Umbilical cord (tissue), 2 donors: ENCODE measurements at places on chromosomes 2 and 18.

DNA sequence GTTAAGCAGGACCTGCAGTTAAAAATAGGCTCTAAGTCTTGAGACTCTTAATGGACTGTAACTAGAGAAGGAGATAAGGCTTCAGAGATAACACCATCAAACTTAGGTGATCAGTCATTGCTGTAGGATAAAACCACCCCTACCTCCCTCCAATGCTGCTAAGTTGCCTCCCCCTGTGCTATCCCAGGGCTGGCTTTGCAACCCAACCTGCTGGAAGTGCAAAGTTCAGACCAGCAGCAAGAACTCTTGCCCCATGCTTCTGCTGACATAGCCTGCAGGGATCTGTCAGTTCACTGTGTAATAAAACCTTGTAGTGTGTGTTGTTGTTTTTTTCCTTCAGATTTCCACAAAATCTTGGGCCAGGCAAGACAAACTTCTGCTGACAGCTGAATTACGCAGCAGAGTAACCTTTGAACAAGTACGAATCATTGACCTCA, 57.4 kb upstream of the EPB41L3 start:
- DNase-seq, result peak; percentile 74

- no peak for DNase-seq
Measured at GRCh38 chr2:36871068-36871707, 95.1 kb downstream of the STRN start.

GRCh38 chr2:138421315-138421970, 80.1 kb upstream of the SPOPL start:
- no peak for DNase-seq

- no peak for DNase-seq
Measured at GRCh38 chr2:62201307-62201706, 5.4 kb downstream of the B3GNT2 start.

GRCh38 chr18:31042406-31043181, at the start of gene DSC3:
Gene DSC3 (minus strand): TSS chr18:31042742. CDS start chr18:31042660, 82 bp downstream.
- DNase-seq, result peak; percentile 90

- no peak for DNase-seq
Measured at GRCh38 chr2:32942793-32943485, 3.8 kb upstream of the LTBP1 start.
